Stimulated activated CD8-positive, alpha-beta memory T cell treated with anti-CD3 and anti-CD28 coated beads, Interleukin-4, amount 100 ng/mL, for 1 hour (primary cell): ENCODE measurements at places on chromosomes 7 and 10.
A peak's percentile ranks its signal among the peaks of the same experiment; 100 is the strongest.

DNA sequence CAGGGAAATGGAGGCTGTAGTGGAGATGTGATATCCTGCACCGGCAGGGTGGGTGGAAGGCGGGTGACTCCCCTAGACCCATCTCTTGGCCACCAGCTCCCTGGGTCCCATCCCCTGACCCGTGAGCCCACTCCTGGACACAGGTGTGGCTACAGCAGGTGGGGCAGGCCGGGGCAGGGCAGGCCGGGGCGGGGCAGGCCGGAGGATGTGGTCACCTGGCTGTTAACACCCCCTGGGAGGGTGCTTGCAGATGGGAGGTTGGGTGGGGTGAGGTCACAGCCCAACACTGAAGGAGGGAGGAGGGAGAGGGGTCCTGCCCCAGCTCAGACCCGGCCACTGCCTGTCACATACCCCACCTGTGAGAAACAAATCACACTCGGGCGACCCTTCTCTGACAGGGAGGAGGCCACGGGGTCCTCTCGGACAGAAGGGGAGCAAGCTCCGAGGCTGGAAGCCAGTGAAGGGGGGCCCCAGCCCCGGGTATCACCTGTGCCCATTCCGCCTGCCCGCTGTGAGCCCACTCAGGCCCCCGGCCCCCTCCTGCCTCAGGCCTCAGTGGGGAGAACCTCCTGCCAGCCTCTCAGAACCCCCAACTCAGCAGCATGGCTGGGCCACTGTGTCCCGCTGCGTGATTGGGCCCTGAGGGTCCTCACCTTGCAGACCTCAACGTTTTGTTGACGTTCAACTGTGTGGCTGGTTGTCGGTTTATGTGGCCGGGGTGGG lies 74.0 kb downstream of the MICALL2 start:
- no peak for DNase-seq

GRCh38 chr10:13450069-13450468 lies 78.7 kb downstream of the BEND7 start:
- no peak for DNase-seq

DNA sequence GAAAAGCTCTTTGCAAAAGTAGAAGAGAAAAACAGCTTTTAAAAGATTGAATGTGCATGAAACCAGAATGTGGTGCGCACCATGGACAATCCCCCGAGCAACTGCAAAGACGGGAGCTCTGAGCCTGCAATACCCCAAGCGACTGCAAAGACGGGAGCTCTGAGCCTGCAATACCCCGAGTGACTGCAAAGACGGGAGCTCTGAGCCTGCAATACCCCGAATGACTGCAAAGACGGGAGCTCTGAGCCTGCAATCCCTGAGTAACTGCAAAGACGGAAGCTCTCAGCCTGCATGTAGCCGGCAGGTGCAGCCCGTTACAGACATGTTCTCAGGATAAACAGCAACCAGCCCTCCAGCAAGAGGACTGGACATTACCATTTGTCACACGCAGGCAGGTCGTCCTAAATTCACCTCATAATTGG lies 6.2 kb downstream of the ZNF775 start:
- no peak for DNase-seq

- no peak for DNase-seq
Measured at GRCh38 chr7:105654095-105654686, 72.9 kb upstream of the EFCAB10 start.

DNA sequence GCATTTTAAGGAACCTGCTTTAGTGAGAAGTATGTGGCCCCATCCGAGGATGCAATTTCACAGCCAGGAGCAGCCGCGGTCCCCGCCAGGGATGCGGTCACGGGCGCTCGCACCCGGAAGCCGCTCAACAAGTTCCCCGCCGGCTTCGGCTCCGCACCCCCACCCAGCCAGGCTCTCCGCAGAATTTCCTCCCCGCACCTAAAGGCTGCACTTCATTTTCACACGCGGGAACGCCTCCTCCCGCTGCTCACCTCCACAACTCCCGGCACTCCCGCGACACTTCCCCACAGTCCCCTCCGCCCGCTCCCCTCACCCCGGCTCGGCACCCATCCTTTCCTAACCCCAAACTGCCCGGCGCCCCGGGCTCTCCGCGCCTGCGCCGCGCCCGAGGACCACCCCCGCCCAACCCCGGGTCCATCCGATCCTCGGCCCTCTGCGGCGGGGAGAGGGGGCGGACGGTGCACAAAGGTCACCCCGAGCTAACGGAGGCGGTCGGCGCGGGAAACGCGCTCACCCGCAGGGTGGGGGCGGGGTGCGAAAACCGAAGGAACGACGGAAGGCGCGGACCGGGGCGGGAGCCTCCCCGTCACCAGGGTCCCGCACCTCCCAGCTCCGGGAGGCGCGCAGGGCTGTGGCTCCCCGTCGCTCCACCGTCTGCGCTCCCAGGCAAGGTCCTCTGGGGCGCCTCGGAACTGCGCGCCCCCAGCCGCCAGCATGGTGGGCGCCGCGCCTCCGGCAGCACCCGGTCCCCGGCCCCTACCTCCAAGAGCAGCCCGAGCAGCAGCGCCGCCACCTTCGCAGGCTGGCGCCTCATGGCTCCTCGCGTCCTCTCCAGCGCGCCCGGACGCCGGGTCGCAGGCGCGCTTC lies 558 bp downstream of the VOPP1 start:
- peak; percentile 31 for DNase-seq

DNA sequence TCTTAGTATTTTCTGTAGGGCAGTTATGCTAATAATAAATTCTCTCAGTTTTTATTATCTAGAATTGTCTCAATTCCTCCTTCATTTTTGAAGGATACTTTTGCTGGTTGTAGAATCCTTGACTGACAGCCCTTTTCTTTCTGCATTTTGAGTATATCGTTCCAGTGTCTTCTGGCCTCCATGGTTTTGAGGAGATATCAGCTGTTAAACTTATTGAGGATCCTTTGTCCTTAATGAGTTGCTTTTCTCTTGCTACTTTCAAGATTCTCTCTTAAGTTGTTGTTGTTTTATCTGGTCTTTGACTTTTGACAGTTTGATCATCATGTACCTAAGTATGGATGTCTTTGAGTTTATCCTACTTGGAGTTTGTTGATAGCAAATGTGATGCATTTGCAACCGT lies 8.9 kb upstream of the GJC3 start:
- DNase-seq, result no peak

DNA sequence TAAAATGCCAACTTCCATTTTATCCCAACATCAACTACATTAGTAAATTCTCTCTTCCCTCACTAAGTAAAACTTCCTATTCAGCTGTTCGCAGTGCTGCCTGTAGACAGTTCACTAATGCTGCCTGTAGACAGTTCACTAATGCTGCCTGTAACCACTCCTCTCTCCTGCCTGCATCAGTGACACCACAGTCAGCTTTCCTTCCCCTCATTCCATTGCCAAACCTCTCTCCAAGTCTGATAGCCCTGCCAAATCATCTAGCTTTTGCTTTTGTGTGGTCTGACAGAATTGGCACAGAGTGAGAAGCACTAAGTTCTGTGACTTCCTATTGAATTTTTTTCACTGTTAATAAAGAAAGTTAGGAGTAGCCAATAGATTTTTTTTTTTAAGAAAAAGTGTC lies 43.0 kb upstream of the MACC1 start:
- DNase-seq, result no peak
